Activated CD4-positive, alpha-beta T cell treated with anti-CD3 and anti-CD28 coated beads, Interleukin-2, amount 10 ng/mL, durations not matched to agents 24 days and 14 days (primary cell): ENCODE measurements at places on chromosomes 7 and 10.
A peak's percentile ranks its signal among the peaks of the same experiment; 100 is the strongest.

DNA sequence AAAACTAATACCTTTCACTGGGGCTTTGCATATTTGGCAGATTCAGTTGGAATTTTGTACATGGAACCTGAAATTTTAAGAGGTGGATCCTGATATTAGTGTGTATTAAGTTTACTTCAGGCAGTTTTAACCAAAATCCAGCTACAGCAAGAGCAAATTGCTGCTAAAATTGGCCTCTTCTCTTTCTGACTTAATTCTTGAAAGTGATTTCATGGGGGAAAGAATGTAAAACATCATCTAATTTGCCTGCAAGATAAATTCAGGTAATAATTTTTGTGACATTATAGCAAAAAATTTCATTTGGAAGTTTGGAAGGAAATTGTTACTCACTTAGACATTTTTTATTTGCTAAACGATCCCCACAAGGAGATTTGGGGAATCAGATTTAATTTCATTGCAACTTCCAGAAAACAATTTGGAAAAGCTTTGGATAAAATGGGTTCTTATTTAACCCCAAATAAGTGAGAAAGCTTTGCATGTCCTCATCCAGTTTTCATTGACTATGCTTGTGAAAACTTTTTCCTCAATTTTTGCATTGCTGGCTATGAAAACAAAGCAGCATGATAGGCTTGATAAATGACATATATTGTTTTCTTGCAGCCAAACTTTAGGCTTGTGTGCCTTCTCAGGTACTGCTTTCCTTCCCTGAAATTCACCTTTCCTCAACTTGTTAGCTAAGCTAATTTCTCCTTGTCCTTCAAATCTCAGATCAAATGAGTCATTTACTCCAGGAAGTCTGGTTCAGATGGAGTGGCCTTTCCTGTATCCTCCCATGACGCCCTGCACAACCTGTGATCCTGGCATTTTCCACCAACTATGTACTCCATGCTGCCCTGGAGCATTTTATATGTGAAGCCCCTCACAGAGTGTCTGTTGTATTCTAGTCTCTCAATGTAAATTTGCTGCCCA is 27.4 kb upstream of the ZNF438 start:
- peak; percentile 5 for DNase-seq

DNA sequence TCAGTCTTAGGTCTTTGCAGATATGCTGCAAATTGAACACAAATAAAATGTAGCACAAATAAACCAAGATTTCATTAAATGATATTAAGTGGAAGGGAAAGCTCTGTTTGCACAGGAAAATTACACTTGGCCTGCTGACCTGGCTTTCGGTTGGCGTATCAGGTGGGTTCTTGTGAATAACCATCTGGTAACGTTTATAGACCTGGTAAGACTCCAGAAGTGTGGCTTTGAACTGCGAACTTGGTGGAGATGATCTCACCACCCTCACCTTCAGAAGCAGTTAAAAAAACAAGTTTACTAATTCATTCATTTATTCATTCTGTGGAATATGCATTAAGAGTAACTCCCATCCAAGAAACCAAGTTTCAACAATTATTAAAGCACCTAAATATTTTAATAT is 28.1 kb downstream of the ATE1 start:
- no peak for DNase-seq

DNA sequence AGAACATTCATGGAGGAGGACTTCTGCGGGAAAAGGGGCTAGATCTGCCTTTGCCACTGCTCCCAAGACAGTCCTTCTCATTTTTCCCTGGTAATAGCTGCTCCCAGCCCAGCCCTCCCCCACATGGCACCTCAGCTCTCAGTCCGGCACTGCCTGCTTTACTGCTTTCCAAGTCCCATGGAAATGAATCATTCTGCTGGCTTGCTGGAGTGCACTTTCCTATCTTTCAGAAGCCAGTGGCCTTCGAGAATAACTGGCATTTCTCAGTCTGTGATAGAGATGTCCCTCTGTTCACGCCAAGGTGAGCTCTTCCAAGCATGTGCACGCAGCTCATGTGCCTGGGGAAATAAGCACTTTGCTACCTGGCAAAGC is 61.4 kb downstream of the SYPL1 start:
- DNase-seq: no peak

DNA sequence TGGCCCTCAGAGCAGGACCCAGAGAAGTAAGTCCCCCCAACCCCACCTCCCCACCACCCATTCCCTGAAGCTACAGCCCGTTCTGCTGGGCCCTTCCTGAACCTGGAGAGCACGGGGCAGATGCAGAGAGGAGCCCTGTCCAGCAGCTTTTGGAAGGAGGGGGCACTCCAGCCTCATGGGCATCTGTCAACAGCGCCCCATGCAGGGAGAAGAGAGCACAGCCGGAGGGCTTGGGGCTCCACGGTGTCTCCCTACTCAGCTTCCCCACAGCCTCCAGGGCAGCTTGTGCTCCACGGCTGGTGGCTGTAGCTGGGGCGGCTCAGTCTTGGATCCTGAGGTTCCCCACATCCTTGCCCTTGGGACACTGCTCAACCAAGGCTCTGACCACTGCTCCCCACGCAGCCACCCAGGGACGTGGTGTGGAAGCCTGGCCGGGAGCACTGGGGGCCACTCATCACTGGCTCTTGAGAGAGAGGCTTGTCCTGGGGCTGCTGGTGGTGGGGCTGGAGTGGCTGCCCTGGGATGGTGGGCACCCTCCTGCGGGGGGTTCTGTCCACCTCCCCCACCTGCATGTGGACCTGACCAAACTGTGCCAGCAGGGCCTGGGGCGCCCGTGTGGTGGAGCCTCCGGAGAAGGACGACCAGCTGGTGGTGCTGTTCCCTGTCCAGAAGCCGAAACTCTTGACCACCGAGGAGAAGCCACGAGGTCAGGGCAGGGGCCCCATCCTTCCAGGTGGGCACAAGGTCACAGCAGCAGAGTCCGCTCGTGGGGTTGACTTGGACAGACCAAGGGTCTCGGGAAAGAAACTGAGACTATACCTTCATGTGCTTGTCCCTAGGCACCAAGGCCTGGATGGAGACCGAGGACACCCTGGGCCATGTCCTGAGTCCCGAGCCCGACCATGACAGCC is 4.5 kb downstream of the PRAP1 start:
- no peak for DNase-seq

DNA sequence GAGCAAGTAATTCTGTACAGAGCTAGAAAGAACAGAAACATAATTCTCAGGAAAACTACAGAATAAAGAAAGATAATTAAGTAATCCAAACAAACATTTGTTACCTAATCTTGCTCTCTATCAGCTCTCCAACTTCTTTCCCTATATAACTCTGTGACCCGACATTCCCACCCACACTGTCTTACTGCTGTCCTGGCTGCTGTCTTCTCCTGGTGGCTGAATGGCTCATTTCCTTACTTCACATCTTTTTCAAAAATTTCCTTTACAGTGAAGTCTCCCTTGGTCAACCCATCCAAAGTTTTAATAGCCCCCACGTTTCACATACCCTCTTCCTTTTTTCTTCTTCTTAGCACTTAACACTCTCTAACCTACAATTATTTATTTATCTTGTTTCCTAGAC is 64.0 kb downstream of the HYCC1 start:
- DNase-seq: no peak
